Melanocyte of skin (primary cell): ENCODE measurements at places on chromosomes 2 and 18. TPM values are rescaled to one million over a fixed set of nuclear protein-coding genes. Genes with fewer than 3 reads are reported as not detected.

CXCR1 gene
- total RNA-seq: not detected in 2 replicates

PJVK gene
- 1.3 and 1.7 TPM in 2 replicates for total RNA-seq

OTOF gene
- not detected in 2 replicates for total RNA-seq

GPR75 gene
- total RNA-seq: 1.7 and 2.9 TPM in 2 replicates

SPATA3 gene
- total RNA-seq: not detected in 2 replicates
